ENCODE measurements at places on chromosomes 12 and 14.

GRCh38 chr14:101588286-101588975 lies 27.1 kb downstream of the DIO3 start:
- H3K27ac ChIP-seq, result no peak overlapping the region
- no peaks in the 10 kb centered on the region for H3K4me1 ChIP-seq
- H3K27me3 ChIP-seq, result no peaks in the 10 kb centered on the region
- no peak overlapping the region for H3K4me3 ChIP-seq

GRCh38 chr14:23589606-23590005 lies 11.0 kb upstream of the JPH4 start:
- no peak overlapping the region for H3K27ac ChIP-seq
- no peaks in the 10 kb centered on the region for H3K27me3 ChIP-seq
- no peak overlapping the region for H3K4me3 ChIP-seq
- no peaks in the 10 kb centered on the region for H3K4me1 ChIP-seq

DNA sequence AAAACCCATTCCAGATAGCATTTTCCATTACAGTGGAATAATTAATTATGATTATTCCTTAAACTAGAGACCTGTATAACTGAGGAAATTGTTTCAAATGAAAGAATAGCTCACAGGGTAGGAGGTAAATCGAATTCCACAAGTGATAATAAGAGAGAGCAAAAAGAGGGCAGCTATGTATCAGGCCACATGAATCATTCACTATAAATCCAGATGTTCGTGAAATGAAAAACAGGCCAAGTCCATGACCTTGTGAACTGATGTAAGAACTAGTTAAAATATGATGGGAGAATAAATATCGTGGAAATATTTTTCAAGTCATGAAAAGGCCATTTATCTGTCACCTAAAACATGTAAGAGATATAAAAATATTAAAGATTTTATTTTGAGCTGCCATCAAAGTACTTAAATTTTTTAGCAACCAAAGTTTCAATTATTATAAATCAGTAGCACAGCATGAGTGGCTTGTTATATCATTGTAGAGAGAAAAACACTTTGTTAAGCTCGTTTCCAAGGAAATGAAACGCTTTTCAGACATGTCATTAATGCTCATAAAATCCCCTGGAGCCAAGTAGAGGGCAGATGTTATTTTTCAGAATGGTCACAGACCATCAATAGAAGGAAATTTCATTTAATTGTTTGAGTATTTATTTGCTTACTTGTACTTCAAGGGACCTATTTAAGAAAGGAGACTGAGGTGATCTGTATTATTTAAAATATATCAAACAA lies 120.6 kb upstream of the CDKN3 start:
- H3K36me3 ChIP-seq, result no peaks in the 10 kb centered on the region
- no peak for DNase-seq
- no peak overlapping the region for H3K4me3 ChIP-seq
- no peak overlapping the region for H3K27ac ChIP-seq

GRCh38 chr12:108640802-108641445 lies 7.2 kb upstream of the SELPLG start:
- H3K4me3 ChIP-seq, result no peak overlapping the region
- peaks cover 1% of the 10 kb centered on the region for H3K36me3 ChIP-seq
- peaks cover 6% of the 10 kb centered on the region for H3K4me1 ChIP-seq

GRCh38 chr12:121184984-121185889 lies 24.7 kb upstream of the P2RX4 start:
- no peaks in the 10 kb centered on the region for H3K27me3 ChIP-seq
- no peak for DNase-seq
- no peak overlapping the region for H3K27ac ChIP-seq
- H3K4me1 ChIP-seq, result no peaks in the 10 kb centered on the region
- H3K4me3 ChIP-seq, result no peak overlapping the region
- H3K36me3 ChIP-seq, result no peaks in the 10 kb centered on the region

DNA sequence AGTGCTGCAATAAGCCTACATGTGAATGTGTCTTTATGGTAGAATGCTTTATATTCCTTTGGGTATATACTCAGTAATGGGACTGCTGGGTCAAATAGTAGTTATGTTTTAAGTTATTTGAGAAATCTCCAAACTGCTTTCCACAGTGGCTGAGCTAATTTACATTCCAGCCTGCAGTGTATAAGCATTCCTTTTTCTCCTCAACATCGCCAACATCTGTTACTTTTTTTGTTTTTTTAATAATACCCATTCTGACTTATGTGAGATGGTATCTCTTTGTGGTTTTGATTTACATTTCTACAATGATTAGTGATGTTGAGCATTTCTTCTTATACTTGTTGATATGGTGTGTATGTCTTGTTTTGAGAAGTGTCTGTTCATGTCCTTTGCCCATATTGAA lies 1186.2 kb downstream of the BCL11B start:
- no peak overlapping the region for H3K27ac ChIP-seq
- H3K27me3 ChIP-seq, result no peaks in the 10 kb centered on the region
- no peaks in the 10 kb centered on the region for H3K4me1 ChIP-seq
- DNase-seq, result no peak
- H3K36me3 ChIP-seq, result no peaks in the 10 kb centered on the region

- H3K27me3 ChIP-seq, result no peaks in the 10 kb centered on the region
- peak; percentile 90 for DNase-seq
- peak overlapping the region; percentile 85 for H3K27ac ChIP-seq
- H3K4me1 ChIP-seq, result no peaks in the 10 kb centered on the region
- peak overlapping the region; percentile 89 for H3K4me3 ChIP-seq
Measured at GRCh38 chr12:65170209-65170881, 962 bp downstream of the LEMD3 start.

DNA sequence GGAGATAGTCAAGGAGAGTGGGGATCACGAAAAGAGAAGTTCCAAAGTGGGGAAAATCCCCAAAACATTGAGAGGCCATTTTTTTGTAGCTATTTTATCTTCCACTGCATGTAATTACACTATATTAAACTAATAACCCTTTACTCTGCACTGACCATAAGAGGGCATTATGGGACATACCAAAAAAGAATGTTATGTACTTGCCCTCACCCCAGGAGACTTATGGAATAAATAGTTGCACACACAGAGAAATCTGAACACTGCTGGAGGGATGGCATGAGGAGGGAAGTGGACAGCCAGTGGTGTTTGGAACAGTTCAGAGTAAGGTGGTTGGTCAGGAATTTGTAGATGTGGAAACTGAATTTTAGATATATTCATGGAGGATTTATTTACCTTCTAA lies 422.9 kb downstream of the SNAPC1 start:
- DNase-seq, result no peak
- H3K4me1 ChIP-seq, result no peaks in the 10 kb centered on the region
- H3K4me3 ChIP-seq, result no peak overlapping the region
- H3K36me3 ChIP-seq, result no peaks in the 10 kb centered on the region

GRCh38 chr12:108884116-108885012 lies 4.5 kb downstream of the DAO start:
- H3K27ac ChIP-seq, result no peak overlapping the region
- H3K36me3 ChIP-seq, result no peaks in the 10 kb centered on the region
- no peaks in the 10 kb centered on the region for H3K4me1 ChIP-seq
- H3K27me3 ChIP-seq, result no peaks in the 10 kb centered on the region
- peak; percentile 73 for DNase-seq

DNA sequence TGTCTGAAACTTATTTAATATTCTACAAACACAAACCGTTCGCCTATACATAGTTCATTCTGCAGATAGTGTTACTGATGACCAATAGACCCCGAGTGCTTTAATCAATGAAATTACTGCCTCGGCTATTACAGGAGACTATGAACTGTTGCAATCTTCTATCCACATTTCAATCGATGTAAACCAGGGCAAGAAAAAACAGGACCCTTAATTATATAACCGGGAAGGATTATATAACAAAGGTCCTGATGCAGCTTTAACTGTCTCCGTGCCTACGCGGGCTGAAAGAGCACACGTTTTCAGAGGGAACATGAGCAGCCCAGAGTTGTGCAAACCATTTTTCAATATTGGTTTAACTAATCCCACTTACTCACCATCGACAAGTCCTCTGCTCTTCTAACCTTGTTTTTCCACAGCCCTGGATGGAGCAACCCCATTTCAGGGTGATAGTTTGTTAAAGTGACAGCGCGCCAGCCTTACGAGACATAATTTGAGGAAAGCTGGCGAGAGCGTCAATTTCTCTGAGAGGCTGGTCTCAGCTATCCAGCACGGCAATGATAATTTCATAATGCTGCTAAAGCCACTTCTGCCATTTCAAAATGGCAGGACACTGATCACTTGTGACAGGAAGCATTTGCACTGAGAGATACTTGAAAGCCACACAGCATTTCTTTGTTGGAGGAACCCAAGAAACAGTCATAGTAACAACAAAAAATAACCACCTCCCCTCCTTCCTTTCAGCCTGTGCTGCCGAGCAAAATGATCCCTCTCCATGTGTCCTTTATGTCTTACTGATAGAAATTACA lies 184.6 kb downstream of the FOXN3 start:
- no peaks in the 10 kb centered on the region for H3K27me3 ChIP-seq
- no peak for DNase-seq
- H3K4me3 ChIP-seq, result no peak overlapping the region
- no peak overlapping the region for H3K27ac ChIP-seq
- no peaks in the 10 kb centered on the region for H3K36me3 ChIP-seq

- no peak overlapping the region for H3K4me3 ChIP-seq
- DNase-seq, result no peak
- no peaks in the 10 kb centered on the region for H3K36me3 ChIP-seq
- no peaks in the 10 kb centered on the region for H3K27me3 ChIP-seq
Measured at GRCh38 chr12:9961106-9961505, 10.1 kb upstream of the CLEC12A start.

DNA sequence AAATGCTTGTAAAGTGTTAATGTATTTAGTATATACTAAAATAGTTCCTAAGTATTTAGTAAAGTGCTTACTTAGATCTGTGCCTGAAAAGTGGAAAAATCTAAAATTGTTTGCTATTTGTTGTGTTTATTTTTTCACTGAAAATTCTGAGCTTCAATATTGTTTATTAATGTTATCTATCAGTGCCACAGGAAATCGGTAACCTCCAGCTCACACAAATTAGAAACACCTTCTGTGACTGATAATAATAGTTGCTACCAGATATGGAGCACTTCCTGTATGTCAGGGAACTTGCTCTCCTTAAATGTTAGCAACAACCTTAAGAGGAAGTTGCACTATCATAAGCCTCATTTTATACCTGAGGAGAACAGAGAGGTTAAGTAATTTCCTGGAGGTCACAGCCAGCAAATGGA lies 723 bp upstream of the LRP10 start:
- H3K36me3 ChIP-seq, result peaks cover 8% of the 10 kb centered on the region
- DNase-seq, result no peak

- no peak for DNase-seq
- no peaks in the 10 kb centered on the region for H3K4me1 ChIP-seq
- no peaks in the 10 kb centered on the region for H3K36me3 ChIP-seq
- H3K27me3 ChIP-seq, result no peaks in the 10 kb centered on the region
- no peak overlapping the region for H3K4me3 ChIP-seq
Measured at GRCh38 chr12:131312793-131313545, 359.3 kb downstream of the ADGRD1 start.

DNA sequence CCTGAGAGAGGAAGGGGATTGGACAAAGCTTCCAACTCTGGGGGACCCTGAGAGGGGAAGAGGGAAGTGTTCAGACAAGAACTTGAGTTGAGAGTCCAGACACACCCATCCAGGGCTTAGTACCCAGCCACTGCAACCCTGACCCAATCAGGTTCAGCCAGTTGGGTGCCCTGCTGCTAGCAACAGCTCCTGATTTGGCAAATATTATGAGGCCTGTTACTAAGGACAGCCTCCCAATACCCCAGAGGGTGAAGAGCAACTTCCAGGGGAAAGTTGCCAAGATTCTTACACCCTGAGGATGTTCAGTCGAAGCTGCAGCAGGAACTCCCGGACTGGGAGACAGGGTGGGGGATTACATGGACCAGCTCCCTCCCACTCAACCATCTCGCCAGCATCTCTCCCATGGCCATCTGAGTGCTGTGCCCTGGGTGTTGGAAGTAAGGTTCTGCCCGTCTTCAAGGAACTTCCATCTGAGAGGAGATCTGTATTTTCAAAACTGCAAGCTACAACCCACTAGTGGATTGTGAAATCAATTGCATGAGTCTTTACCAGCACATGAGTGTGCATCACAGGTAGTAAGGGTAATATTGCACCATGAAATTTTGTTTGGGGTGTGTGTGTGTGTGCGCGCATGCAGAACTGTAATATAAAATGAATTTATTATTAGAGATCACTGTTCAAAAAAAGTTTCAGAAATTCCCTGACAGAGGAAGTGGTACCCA lies 11.5 kb upstream of the KRT78 start:
- H3K4me1 ChIP-seq, result no peaks in the 10 kb centered on the region
- peak; percentile 51 for DNase-seq
- H3K36me3 ChIP-seq, result no peaks in the 10 kb centered on the region
- no peaks in the 10 kb centered on the region for H3K27me3 ChIP-seq

DNA sequence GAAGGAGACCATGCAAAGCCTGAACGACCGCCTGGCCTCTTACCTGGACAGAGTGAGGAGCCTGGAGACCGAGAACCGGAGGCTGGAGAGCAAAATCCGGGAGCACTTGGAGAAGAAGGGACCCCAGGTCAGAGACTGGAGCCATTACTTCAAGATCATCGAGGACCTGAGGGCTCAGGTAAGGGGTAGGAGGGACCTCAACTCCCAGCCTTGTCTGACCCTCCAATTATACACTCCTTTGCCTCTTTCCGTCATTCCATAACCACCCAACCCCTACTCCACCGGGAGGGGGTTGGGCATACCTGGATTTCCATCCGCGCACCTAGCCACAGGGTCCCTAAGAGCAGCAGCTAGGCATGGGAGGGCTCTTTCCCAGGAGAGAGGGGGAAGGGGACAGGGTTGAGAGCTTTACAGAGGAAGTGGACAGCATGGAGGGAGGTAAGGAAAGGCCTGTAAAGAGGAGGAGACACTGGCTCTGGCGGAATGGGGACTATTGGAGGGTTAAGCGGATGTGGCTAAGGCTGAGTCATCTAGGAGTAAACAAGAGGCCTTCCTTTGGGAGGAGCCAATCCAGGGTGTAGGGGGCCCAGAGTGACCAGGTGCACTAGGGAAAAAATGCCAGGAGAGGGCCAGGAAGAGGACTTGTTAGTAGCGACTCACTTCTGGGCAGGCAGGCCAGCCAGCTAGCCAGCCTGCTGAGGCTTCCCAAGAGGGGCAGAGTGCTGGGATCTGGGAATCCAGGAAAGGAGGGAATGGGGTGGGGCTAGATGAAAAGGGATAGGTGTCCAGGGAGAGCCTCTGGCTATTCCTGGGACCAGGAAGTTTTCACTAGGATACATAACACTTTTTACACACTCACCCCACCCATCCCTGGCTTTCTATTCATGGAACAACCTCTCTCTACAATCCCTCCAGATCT lies 754 bp downstream of the KRT18 start:
- peaks cover 27% of the 10 kb centered on the region for H3K4me1 ChIP-seq
- H3K4me3 ChIP-seq, result peak overlapping the region; percentile 67
- peak; percentile 96 for DNase-seq
- H3K27me3 ChIP-seq, result no peaks in the 10 kb centered on the region
- peak overlapping the region; percentile 68 for H3K27ac ChIP-seq
